ENCODE measurements at places on chromosomes 5 and 9. TPM values are rescaled to one million over a fixed set of nuclear protein-coding genes. Genes with fewer than 3 reads are reported as not detected.

The LMBRD2 gene
- 14.9 TPM for total RNA-seq

The TAF11L5 gene
- total RNA-seq, result not detected

The PRRT1B gene
- not detected for total RNA-seq

The REEP2 gene
- 8.5 TPM for total RNA-seq

The PCDHB7 gene
- 1.1 TPM for total RNA-seq

The SV2C gene
- not detected for total RNA-seq

The CDX1 gene
- total RNA-seq, result not detected

The BTNL8 gene
- not detected for total RNA-seq

The CRHBP gene
- total RNA-seq, result not detected

The SLC6A18 gene
- not detected for total RNA-seq

The FOXD4L4 gene
- 0.59 TPM for total RNA-seq

The CCDC192 gene
- not detected for total RNA-seq

The PDGFRB gene
- total RNA-seq, result 7.2 TPM

The CLTA gene
- 179 TPM for total RNA-seq

The SPATA31C1 gene
- 0.10 TPM for total RNA-seq

The FRMPD1 gene
- 6.5 TPM for total RNA-seq

The SYNPO gene
- total RNA-seq, result 2.3 TPM

The EHMT1 gene
- 77.3 TPM for total RNA-seq

The ADGRD2 gene
- not detected for total RNA-seq

The ELAVL2 gene
- total RNA-seq, result 29.1 TPM

The HTR1A gene
- not detected for total RNA-seq

The CEL gene
- total RNA-seq, result 0.71 TPM

The HRH2 gene
- not detected for total RNA-seq

The SLC34A1 gene
- not detected for total RNA-seq

The OBP2B gene
- not detected for total RNA-seq

The CCIN gene
- 0.05 TPM for total RNA-seq

The RXFP3 gene
- total RNA-seq, result not detected

The FAM174A gene
- 11.4 TPM for total RNA-seq

The NR2F1 gene
- 18.2 TPM for total RNA-seq

The BHMT2 gene
- total RNA-seq, result not detected

The F12 gene
- total RNA-seq, result 6.5 TPM

The PLCXD3 gene
- total RNA-seq, result not detected

The BSPRY gene
- 0.15 TPM for total RNA-seq

The SLC38A9 gene
- 30.6 TPM for total RNA-seq

The SLC6A19 gene
- total RNA-seq, result not detected

The PCDHGB1 gene
- 23.4 TPM for total RNA-seq

The PAEP gene
- total RNA-seq, result not detected

The FGFR4 gene
- 588 TPM for total RNA-seq

The ANKRD33B gene
- total RNA-seq, result 3.5 TPM

The GRM6 gene
- total RNA-seq, result not detected

The IFNA13 gene
- not detected for total RNA-seq

The PCDHB3 gene
- total RNA-seq, result 1.3 TPM

The DNAJC25 gene
- 14.2 TPM for total RNA-seq

The PCDH1 gene
- total RNA-seq, result 0.08 TPM

The SLC4A9 gene
- total RNA-seq, result not detected

The ANXA2R gene
- total RNA-seq, result 3.3 TPM

The HEMGN gene
- total RNA-seq, result not detected

The GPR150 gene
- total RNA-seq, result not detected

The OR1J2 gene
- total RNA-seq, result not detected

The CDKN2A gene
- total RNA-seq, result 128 TPM

The CIZ1 gene
- total RNA-seq, result 72.6 TPM

The DAB2 gene
- 19.1 TPM for total RNA-seq

The PTGES gene
- 0.76 TPM for total RNA-seq

The SIT1 gene
- total RNA-seq, result 0.13 TPM

The CDC25C gene
- total RNA-seq, result 29.5 TPM

All from SJCRH30 (cell line).